ENCODE measurements at places on chromosomes 11 and 22.

- DNase-seq, result no peak
These were observed 453.9 kb downstream of the BRD1 start for GRCh38 chr22:49373801-49374226.

GRCh38 chr11:26011474-26011873 is 320.5 kb upstream of the ANO3 start:
- DNase-seq, result no peak

- DNase-seq, result no peak
These were observed 301.8 kb upstream of the FAT3 start for GRCh38 chr11:91922846-91923245.

DNA sequence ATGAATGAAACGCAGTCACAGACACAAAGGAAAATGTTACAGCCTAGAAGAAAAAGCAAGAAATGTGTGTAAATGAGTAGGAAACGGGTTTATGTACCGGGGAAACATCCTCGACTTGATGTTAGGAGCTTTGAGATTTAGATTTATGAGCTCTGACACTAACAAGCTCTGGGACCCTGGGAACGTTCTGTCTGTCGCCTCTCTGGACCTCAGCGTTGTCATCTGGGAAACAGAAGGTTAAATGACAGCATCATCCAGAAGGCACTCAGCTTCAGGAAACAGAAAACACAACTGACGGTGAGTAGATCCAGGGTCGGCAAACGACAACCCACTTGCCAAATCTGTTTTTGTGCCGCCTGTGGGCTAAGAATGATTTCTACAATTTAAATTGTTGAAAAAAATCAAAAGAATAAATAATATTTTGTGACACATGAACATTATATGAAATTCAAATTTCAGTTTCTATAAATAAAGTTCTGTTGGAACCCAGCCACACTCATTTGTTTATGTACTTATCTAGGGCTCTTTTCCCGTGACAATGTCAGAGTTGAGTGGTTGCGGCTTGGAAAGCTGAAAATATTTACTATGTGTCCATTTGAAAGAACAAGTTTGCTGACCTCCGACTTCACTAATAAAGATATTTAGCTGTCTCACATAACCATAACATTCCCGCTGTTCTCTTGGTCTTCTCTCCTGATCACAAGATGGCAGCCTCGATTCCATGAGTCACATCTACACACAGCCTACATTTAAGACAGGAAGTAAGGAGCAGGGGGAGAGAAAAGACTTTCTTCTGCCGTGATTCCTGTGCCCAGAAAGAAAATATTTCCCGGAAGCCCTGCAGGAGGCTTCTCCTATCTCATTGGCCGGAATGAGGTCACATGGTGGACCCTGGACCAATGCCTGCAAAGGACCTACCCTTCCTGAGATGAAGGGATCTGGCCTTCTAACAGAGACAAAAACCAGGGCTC is 47.1 kb upstream of the SYT13 start:
- peak; percentile 88 for DNase-seq

- DNase-seq, result peak; percentile 84
These were observed 3.1 kb downstream of the ILK start for GRCh38 chr11:6606471-6607189.

DNA sequence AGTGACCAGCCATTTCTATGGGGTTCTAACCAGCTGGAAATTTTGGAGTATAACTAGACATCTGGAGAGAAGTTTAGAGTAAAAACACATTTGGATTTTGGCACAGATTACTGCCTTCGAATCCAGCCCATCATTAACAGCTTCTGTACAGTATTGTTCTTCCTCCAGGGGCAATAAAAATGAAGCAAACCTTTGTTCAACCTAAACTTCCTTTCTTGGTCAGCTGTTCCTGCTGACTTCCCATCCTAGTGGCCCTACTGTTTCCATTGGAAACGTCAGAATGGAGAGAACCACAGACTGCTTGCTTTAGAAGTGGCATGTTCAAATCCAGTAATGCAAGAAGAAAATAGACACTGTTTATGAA is 203.7 kb upstream of the MTMR2 start:
- DNase-seq, result no peak

- no peak for DNase-seq
These were observed 41.8 kb upstream of the ACCSL start for GRCh38 chr11:44005956-44006355.

DNA sequence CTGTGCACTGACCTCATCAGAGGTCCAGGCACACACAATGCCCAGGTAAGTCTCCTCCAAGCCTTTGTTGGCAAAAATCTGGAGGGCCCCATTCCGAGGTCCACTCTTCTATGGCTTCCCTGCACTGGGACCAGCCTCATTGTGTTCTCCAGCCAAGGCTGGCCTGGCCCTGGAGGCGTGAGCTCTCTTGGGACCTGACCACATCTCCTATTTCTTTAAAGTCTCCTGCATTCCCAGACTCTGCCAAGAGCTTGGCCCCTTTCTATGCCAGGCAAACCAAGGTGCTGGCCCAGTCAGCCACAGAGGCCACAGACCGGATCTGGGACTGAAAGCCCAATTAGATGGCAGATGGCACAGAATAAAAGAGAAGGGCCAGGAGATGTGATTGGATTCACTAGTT is 55.1 kb downstream of the C11orf58 start:
- DNase-seq, result no peak

- no peak for DNase-seq
These were observed 13.2 kb upstream of the SCUBE2 start for GRCh38 chr11:9104580-9104979.

GRCh38 chr11:2808850-2809846 is 76.4 kb downstream of the CDKN1C start:
- no peak for DNase-seq

DNA sequence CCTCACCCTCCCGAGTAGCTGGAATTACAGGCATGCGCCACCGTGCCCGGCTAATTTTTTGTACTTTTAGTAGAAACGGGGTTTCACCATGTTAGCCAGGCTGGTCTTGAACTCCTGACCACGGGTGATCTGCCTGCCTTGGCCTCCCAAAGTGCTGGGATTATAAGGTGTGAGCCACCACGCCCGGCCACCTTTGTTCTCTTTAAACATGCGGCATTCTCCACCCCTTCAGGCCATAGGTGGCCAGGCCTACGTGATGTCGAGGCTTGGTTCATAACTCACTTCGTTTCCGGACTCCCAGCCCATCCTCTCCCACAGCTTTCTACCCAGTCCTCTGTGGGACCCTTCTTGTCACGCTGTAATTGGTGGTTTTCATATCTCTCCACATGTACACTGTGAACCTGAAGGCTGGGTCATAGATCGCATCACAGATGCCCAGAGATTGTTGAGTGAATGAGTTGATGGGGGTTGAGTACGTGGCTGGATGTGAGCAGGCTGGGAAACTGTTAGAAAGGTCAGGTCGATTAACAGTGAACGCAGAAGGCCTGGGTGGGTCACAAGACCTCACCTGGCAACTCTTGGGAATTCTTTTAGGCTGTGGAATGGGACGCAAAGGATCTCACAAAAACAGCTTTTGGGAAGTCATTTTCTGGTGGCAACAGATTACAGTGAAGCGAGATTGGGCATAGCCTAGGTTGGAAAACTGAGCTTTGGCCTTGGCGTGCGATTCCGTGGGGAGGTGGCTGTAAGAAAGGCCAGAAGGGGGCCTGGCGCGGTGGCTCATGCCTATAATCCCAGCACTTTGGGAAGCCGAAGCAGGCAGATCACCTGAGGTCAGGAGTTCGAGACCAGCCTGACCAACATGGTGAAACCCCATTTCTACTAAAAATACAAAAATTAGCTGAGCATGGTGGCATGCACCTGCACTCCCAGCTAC is 44.5 kb downstream of the ST14 start:
- DNase-seq, result no peak

DNA sequence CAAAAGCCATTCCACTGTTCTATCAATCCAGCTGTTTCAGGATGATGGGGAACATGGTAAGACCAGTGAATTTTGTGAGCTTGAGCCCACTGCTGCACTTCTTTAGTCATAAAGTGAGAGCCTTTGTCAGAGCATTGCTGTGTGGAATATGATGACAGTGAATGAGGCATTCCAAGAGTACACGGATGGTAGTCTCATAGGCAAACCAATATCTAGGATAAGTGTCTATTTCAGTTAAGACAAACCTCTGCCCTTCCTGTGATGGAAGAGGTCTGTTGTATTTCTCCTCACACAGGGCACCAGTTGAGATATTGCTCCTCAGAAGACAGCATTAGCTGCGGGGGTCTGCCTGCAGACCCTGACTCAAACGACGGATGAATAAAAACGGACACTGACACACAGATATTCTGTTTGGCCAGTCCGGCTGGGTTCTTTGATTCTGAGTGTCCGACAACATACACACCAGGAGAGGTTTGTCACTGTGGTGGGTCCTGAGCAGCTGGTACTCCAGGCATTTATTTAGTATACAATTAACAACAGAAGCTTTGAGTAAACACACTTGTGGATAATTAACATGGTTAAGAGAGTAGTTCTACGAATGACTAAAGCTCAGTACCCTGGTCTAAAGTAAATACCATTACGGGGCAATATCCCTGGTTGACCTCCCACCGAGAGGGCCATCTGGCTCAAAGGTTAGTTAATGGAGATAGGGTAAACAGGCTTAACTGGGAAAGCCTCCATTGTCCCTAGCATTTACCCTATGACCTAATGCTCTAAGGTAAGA is 121.7 kb downstream of the ZNF280B start:
- peak; percentile 37 for DNase-seq

DNA sequence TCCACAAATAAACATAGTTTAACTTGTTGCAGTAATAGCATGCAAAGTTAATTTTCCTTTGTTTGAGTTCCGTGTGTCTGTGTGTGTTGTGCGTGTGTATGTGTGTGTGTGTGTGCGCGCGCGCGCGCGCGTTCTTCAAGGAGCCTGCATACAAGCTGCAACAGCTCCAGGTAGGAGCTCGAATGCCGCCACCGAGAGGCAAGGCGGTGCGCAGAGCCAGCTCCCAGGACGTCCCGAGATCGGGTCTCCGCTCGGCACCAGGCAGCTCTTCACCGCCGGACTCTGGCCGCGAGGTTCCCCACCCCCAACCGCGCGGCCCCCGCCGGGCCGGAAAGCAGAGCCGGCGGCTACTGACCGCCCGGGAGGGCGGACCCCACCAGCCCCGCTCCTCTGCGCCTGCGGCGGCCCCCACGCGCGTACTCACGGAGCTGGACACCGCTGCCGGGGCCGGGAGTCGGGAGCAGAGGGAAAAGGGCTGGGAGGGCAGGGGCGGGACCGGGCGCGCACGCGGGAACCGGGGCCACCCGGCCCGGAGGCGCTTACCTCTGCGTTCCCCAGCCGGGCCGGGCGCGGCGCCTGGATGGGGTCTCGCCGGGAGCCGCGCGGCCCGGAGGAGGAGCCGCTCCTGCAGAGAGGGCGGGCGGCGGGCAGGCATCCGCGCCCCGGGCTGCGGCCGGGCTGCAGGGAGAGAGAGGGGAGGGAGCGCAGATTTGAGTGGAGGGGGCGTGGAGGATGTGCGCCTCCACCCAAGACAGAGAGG is 40.4 kb upstream of the AKIP1 start:
- DNase-seq, result peak; percentile 49

- no peak for DNase-seq
These were observed 15.1 kb upstream of the CSRP3 start for GRCh38 chr11:19216709-19217374.

GRCh38 chr11:70018816-70019215 is 59.3 kb upstream of the ANO1 start:
- DNase-seq, result no peak

- no peak for DNase-seq
These were observed 4.7 kb upstream of the ST3GAL4 start for GRCh38 chr11:126350836-126351235.

DNA sequence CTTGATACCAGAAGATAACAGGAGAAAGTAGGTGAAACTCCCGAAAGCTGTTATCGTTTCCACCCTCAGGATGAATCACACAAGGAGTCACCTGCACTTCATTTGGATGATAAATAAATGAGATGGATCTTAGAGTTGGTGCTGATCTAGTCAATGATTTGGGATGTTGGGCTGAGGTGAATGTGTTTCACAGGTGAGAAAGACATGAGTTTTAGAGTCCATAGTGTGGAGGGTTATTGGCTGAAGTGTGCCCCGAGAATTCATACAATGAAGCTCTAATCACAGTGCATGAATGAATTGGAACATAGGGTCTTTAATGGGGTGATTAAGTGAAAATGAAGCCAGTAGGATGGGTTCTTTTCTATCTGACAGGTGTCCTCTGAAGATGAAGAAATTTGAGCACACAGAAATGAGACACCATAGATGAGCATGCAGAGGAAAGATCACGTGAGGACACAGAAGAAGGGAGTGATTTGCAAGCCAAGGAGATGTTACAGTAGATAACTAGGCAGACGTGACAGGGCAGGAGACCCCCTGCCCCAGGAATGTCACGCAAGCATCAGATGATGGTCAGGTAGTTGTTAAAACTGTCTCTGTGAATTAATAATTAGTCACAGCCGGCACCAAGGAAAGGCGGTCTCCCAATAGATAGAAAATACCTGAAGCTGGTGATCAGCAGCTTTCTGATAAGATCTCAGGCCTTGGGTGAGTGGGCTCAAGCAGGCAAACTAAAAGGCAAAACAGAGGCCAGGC is 60.3 kb upstream of the IGLL5 start:
- no peak for DNase-seq

- DNase-seq, result no peak
These were observed 18.3 kb downstream of the ELF5 start for GRCh38 chr11:34495239-34495723.

- no peak for DNase-seq
These were observed 5.3 kb upstream of the JAML start for GRCh38 chr11:118230088-118230487.

DNA sequence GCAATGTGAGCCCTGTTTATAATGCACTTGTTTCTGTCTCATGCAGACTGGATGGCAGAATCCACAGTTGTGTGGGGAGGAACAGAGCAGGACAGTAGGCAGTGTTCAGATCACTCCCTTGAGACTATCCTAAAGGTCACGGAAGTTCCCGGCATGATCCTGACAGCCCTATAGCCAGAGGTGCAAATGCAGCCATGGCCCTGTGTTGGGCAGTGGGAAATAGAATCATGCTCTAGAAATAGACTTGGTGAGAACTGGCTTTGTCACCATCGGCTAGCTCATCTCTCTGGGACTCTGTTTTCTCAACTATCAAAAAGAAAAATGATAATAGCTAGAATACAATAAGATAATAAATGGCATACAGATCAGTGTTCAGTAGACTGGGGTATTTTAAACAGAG is 123.2 kb downstream of the FEZ1 start:
- no peak for DNase-seq

DNA sequence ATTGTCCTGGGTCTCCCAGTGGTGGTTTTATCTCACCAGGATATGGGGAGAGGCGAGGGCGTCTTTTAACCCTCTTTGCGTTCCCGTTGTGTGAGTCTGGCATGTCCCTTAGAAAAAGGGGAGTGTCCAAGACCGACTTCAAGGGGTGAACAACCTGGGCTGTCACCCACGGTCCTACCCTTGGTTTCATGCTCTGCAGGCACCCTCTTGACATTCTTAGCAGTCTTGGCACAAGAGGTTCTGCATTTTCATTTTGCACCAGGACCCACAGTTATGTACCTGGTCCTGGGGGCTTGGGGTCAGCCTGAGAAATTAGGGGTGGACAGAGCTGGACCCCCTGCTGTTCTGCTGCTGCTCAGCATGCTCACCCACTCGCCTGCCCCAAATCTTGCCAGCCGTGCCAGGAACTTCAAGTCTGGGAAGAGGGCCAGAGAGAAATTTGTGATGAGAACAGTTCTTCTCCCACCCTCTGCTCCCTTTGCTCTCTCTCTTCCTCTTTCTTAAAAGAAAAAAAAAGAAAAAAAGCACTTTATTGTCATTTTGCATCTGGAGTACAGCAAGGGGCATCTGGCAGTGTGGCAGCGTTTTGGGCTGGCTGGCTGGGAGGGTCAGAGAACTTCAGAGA is 471.2 kb downstream of the MIAT start:
- DNase-seq, result no peak

- no peak for DNase-seq
These were observed 654.9 kb upstream of the CCDC90B start for GRCh38 chr11:83941050-83941449.

Data from NCI-H2029 (cell line).